SW 1271 (cell line): ENCODE measurements at places on chromosomes 1 and 21.

DNA sequence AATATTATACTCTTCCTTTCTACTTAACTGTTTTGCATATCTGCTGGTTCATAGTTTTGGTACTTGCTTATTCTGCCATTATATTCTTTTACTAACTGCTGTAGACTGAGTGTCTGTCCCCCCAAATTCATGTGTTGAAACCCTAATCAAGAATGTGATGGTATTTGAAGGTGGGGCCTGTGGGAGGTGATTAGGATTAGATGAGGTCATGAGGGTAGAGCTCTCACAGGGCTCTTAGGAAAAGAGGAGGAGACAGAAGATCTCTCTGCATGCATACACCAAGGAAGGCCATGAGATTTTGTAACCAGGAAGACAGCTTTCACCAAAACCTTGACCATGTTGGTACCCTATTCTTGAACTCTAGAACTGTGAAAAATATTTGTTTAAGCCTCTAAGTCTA lies 354.1 kb upstream of the B3GALT2 start:
- DNase-seq: no peak

DNA sequence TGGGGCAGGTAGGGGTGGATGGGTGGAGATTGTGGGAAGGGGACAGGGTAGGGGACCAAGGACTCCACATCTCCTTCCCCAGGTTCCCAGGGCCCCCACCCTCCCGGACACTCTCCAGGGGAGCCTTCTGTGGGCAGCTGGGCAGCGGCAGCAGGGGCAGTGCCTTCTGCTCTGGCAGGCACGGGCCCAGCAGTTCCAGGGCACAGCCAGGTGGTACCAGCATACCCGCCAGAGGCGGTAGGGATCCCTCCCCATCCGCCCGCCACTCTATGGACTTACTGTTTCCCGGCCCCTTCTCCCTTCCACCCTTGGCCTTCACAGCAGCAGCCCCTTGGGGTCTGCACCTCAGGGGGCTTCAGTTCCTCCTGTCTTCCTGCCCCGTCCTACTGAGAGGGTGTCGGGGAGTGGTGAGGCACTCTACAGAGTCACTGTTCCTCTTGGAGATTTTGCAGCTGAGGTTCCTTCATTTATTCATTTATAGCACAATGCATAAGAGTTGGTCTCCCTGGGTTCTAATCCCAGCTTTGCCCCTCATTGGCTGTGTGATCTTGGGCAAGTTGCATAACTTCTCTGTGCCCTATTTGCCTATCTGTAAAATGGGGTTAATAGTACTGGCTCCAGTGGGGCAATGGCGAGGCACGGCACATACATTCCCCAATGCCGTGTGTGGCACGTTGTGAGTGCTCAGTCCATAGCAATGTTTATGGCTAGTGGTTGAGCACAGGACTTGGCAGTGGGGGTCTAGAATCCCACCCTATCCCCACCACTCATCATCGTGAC lies 17.0 kb downstream of the C1orf167 start:
- no peak for DNase-seq

GRCh38 chr1:210272666-210273065 lies 40.1 kb downstream of the SERTAD4 start:
- no peak for DNase-seq

GRCh38 chr21:15964236-15964855 lies 234.6 kb downstream of the USP25 start:
- DNase-seq: no peak

DNA sequence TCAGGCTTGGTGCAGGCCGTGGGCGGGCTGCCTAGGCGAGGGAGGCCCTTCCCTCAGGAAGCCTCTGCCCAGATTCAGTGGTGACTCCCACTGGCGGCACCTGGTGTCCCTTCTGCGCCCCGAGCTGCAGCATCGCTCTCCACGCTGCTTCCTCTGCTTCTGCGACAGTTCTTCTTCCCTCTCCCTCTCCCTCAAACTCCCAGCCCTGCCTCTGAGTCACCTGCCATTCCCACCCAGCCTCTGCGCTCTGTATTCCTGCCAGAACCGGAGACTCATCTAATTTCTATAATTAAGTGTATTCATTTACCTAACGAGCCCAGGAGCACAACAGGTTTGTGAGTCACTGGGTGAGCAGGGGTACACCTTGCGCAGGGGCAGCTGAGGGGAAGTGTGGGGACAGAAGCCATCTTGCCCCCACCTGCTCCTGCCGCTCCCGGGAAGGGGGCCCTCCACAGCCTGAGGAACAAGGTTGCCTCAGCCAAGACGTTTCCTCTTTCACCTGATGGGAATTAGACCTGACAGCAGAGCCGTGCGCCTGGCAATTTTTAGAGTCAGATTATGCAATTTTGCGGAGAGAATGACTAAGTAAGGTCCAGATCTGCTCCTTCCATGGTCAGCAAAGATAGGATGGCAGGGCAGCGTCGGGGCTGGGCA lies 19.4 kb downstream of the KCNC4 start:
- no peak for DNase-seq

GRCh38 chr1:3382326-3383057 lies 72.0 kb upstream of the ARHGEF16 start:
- DNase-seq: no peak

DNA sequence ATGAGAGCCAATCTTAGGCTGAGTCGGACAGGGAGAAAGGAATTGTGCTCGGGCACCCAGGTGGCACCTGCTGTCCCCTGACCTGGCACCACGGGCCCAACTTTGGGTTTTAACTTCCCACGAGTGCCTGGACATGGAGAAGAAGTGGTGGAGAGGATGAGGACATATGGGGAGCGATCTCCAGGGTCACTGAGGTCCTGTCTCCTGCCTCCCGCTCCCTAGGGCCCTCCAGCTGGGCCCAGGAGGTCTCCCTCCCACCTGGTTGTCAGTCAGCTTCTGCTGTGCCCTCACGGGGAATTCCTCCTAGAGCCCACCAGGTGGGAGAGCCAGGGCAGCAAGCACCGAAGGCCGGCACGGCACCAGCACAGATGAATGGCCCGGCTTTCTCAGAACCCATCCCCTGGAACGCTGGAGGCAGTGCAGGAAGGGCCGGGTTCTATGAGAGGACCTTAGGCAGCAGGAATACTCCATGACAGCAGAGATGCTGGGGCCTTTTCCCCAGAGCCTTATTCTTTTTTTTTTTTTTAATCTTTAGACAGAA lies 435.5 kb downstream of the CAMTA1 start:
- no peak for DNase-seq

GRCh38 chr1:85019994-85020393 lies 23.1 kb upstream of the MCOLN2 start:
- DNase-seq: no peak

DNA sequence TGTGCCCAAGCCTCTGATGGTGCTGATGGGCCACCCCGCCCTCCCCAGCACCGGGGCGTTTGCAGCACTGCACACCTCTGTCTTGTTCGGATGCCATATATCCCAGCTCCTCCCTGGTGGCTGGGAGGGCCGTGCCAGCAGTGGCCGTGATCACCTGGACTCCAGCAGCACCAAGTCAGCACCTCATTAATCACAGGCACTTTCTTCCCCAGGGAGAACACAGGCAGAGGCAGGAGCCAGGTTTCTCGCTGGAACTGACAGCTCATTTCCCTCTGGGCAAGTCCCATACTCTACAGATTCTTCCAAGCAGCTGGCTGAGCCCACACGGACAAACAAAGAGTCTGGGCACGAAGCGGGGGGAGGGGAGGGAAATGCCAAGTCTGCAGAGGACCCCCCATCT lies 141.7 kb upstream of the EDN2 start:
- DNase-seq: no peak

DNA sequence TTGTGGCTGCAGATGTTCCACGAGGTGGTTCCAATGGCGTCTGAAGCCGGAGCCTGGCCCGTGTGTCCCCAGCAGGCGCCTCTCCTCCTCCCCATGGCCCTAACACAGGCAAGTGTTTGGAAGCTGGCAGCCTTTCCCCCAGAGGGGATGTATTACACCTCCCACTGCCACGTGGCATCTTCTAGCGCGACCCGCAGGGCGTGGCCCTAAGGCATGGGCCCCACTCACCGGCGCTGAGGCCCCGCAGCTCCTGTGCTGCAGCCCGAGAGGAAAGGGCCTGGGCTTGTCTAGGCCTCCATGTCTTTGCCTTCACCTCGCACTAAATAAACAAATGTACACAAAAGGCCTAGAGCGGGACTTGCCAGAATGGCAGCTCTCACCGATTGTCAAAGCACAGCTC lies 37.9 kb downstream of the SLC66A1 start:
- DNase-seq: no peak

DNA sequence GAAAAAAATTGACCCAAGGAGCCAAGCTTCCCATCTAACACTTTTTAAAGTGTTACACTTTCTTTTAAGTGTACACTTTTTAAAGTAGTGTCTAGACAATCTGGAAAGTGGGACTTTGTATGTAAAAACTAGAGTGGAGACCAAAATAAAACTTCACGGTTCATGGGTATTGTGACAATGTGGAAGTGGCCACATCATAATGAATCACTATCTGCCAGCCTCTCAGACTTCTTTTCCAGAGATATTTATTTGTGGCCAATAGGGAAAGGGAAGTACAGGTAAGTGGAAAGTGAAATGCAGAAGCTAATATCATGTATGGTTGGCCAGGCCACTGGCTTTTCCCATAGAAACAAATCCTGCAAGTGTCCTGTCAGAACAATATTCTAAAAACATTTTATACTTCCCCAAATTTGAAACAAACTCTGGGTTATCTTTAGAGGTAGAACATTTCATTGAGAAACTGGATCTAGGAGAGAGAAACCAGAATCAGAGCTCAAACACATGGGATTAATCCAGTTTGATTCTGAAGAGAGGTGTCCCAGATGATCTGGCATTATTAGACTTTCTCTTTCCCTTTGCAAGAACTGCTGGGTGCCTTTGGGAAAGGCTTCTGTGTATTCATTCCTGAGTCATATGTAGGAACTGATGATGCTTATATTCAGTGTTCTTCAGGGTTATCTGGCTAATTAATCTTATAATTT lies 2.0 kb downstream of the TNFSF18 start:
- DNase-seq: no peak

DNA sequence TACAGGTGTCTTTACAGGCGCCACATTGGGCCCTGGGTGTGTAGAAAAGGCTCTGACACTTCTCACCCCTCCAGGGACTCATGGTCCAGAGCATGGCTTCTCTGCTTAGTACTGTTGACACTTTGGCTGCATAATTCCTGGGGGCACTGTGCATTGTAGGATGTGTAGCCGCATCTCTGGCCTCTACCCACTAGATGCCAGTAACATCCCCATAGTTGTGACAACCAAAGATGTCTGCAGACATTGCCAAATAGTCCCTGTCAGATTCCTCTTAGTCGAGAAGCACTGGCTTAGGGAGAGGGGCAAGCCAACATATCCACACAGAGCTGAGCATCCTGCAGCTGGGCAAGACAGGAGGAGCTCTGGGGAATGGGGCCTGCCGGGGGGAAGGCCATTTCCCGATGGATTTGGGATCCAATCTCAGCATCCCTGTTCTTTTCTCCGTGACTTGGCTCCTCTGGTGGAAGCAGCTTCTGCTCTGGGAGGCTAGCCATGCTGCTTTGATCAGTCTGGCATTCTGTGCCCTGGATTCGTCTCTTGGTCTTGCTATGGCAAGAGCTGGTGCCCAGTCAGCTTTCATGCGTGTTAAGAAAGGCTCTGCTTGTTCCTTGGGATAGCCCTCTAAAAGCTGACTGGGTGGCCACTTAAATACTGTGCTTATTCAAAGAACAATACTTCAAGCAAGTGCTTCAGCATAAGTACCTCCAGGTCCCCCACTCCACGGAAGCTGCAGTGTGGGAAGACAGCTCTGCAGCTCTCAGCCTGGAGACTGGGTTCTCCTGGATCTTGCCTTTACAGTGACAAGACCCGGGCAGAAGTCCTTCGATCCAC lies 38.3 kb upstream of the SCMH1 start:
- DNase-seq: no peak

DNA sequence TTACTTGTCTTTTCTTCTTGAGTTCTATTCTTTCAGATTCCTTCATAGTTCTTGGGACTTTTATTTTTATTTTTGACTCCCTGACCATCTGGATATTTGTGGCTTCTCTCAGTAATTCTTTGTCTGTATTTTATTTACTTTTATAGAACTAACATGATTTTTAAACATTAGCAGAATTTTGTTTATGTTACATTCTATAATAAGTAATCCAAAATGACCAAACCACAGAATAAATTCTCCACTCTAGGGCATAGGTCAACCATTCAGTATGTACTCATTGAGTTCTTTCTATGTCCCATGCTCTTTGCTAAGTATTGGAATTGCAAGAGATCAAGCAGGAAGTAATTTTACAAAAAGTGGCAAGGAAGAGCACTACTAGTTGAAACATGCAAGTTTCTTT lies 969.0 kb downstream of the TTLL7 start:
- DNase-seq: no peak

- no peak for DNase-seq
Observed at GRCh38 chr1:114334297-114334696, 176.7 kb downstream of the TRIM33 start.

GRCh38 chr1:29167904-29168303 lies 13.8 kb downstream of the SRSF4 start:
- DNase-seq: no peak

- DNase-seq: no peak
Observed at GRCh38 chr1:56263908-56264307, 315.5 kb downstream of the PLPP3 start.

DNA sequence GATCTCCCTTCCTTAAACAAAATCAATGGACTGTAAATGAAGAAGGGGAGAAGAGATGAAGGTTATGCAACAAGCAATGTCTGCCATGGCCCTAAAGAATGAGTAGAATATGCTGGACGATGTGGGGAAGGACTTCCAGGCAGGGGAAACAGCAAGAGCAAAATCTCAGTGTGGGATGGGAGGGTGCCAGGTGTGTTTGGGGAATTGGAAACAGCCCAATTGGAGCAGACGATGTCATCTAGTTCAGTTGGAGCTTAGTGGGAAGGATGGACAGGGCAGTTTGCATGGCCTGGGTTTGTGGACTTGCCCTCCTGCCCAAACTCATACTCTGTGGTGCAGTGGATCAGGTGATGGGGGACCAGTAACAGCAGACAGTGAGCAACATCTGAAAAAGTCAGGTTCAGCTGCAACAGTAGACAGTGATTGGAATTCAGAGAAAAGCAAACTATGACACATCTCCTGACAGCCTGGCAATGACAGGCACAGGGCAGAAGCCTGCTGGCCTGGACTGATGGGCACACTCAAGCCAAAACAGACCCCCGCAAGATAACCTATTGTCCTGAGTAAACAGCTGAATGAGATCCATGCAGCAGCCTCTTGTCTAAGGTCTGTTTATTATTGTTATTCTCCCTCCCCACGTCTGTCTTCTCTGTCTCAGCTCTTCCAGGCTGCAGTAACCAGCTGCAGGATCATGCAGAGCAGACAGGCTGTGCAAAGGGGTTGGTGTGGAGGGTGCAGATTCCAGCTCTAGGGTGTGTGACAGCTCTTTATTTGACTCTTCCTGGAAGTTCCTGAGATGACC lies 50.5 kb upstream of the PRELP start:
- no peak for DNase-seq

- no peak for DNase-seq
Observed at GRCh38 chr1:66282343-66282852, 251.6 kb upstream of the SGIP1 start.

- DNase-seq: no peak
Observed at GRCh38 chr1:20930427-20930826, 143.3 kb upstream of the HP1BP3 start.
